Mesothelial cell of epicardium (in vitro differentiated cells): ENCODE measurements at places on chromosomes 5 and 9. TPM values are rescaled to one million over a fixed set of nuclear protein-coding genes. Genes with fewer than 3 reads are reported as not detected.

GRCh38 chr9:104795082-104795481 is 31.2 kb downstream of the NIPSNAP3B start:
- DNase-seq: no peak

Gene ELOVL7
- 8.6 to 9.4 TPM (median 9.2 TPM) in 3 replicates for total RNA-seq

DNA sequence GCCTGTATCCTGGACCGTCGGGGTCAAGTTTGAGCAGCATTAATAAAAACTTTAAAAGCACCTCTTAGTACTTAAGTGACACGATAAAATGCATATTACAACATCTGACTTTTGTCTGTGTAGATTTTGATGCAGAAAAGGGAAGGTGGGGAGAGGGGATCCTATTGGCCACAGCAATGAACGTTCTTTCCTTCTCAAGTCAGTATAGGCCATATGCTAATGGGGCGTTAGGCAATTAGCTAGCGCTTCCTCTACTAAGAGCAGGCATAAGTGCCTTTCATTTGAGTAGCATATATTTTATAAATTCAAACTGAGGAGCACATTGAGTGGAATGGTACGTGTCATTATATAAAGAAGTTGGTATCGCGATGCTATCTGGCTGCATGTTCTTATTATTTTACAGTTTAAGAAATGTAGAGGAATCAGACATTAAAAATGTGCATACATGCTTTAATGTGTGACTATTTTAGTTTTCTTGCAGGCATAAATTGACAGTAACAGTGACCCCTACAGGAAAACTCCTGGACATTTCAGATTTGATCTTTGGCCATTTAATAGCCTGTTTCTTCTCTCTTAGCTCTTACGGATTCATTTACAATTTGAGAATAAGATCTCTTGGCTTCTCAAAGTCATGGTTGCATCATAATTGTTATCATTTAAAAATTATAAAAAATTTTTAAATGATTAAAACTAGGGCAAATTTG is 1.1 kb upstream of the GNA14 start:
- DNase-seq: no peak

GRCh38 chr9:100554935-100555401 is 22.9 kb upstream of the CAVIN4 start:
- no peak for DNase-seq

Gene SPATA31E1
- total RNA-seq: 0.09 TPM in 1 of 3 replicates, not detected in the others

DNA sequence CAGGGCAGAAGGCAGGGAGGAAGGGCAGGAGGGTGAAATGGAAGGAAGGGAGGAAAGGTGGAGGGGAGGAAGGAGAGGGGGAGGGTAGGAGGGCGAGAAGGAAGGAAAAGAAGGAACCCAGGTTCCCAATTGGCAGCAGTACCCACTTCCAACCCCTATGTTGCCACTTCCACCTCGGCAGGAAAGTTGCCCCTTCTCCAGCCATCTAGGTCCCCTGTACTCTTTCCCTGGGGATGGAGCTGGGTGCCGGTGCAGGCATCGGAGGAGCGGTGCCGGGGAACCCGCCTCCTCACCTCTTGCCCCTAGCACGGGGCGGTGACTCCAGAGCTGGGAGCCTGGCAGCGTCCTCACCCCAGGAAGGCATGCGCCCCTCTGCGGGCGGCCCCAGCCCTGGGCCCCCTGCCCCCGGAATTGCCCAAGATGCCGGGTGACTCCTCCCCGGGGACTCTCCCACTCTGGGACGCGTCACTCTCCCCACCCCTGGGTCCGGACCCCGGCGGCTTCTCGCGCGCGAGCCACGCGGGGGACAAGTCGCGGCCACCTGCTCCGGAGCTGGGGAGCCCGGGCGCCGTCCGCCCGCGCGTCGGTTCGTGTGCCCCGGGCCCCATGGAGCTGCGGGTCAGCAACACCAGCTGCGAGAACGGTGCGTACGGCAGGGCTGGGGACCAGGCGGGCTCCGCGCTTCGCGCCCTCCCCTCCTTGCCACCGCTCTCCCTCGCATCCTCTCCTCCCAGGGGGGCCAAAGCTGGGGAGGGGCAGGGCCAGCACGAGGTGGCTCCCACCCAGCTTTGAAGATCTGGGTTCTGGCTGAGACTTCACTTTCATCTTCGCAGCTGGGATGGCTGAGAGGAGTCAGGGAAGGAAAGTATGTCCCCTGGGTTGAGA is at the start of gene NIPAL4:
Gene NIPAL4 (plus strand): TSS at position 499 of the 885 bp plus-strand sequence. CDS start 108 bp downstream, at position 607.
- no peak for DNase-seq

- DNase-seq: no peak
Measured at GRCh38 chr5:17022296-17022695, 86.2 kb upstream of the MYO10 start.

Gene IFNK
- not detected in 3 replicates for total RNA-seq

DNA sequence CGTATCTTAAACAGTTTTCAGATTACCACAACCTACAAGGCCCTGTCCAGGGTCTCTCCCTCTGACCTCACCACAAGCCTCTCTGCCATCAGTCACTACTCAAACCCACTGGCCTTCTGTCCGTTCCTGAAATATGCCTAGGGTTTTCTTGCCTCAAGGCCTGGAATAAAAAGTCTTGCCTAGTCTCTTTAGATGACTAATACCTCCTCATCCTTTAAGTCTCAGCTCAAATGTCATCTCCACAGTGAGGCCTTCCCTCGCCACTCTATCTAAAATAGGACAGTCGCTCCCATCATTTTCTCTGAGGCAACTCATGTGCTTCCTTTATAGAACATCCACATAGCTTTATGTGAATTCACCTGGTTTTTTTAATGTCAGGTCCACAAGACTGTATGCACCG is 5.2 kb downstream of the DENND1A start:
- DNase-seq: no peak

Gene FOXD4L5
- total RNA-seq: 0.16 to 0.29 TPM (median 0.22 TPM) in 3 replicates

GRCh38 chr9:72873456-72873855 is 79.4 kb downstream of the ALDH1A1 start:
- no peak for DNase-seq

DNA sequence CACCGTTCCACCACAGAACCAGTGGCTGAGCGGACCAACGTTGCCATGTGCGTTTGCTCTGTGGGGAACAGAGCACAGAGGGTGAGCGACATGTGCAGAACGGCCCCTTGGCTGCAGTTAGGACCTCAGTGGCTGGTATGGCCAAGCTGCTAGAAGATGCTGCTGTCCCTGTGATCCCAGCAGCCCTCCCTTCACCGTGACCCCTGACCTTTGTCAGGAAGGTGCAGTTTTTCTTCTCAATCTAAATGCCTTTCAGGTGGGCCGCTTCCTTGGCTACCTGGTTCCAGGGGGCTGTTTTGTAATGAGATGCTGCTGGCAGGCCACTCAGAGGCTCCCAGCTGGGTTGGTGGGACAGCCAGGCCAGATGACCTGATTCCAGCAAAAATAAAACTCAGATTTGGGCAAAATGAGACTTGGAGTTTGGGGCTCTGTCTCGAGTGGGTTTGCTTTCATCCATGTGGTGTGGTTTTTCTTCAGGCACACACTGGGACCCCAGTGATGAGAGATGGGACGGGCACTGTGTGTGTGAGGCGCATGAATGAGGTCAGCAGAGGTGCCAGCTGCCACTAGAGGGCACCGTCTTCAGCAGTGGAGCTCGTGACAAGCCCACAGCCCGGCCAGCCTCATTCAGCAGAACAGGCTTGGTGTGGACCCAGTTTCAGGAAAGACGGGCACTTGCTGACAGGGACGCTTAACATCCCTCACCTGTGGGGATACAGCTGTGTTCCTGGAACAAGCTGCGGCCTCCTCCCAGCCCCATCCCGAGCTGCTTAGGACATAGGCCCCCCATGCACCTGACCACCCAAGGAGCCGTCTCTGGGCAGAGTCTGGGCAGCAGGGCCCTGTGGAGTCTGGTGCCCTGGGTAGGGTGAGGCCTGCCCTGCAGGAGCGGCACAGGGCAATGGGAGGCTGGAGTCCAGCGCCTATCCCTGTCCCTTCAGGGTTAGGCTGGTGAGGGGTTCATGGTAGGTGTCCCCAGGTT is 4.1 kb downstream of the MRPS2 start:
- no peak for DNase-seq

DNA sequence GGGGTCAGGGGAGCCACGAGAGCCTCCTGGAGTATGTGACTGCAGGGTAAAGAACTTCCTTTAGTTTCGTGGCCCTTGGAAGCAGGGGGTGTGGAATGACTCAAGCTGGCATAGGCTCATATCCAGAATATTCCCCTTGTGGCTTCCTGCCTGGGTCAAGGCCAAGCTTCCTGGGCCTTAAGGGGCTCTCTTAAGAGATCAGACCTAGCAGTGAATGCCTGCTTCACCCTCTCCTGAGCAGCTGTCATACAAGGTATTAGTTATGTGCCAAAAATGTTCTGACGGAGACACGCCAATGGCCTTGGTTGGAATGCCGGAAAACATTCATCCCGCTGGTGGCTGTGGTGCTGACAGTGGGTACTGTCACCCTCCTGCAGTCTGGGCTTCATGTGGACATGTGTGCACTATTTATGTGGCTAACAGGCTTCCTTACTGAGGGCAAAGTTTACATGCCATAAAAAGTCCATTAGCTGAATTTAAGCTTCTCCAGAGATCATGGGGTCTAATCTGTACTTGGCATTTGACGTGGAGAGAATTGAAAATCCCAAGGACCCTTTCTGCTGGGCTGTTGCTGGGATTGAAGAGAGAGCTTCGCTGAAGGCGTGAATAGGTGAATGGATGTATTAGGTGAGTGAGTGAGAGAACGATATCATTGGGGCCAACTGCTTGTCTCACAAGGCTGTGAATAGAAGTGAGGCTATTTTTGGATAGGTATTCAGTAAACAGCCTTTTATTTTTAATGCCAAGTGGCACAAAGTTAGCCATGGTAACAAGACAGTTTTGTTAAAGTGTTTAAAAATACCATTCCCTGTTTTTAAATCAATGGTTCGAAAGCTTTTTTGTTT is 156.8 kb downstream of the MACROH2A1 start:
- DNase-seq: no peak

GRCh38 chr5:98780390-98780789 is 6.9 kb downstream of the RGMB start:
- DNase-seq: no peak

DNA sequence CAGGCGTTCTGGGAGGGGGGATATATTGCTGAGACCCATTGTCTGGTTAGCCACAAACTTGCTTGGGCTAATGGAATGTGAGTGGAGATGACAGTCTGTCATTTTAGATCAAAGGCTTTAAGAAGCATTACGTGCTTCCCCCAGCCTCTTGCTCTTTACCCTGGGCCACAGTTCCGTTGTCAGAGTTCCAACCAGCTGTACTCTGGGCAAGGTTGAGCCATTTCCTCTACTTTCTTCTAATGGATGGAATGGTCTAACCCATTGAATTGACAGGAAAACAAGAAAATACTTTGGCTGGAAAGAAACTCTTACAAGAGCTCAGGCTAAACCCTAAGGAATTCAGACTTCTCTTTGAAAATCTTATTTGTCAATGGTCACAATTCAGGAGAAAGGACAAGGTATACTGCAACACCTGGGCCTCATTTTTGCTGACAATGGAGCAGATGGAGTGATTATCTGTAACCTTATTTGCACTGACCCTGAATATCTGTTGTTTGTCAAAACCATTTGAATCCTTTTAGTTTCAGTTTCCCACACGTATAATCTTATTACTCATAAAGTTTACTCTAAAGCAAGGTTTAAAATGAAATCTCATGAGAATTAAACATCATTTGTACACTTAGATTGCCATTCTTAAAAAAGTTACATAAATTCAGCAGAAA is 231.4 kb downstream of the PDE4D start:
- no peak for DNase-seq

DNA sequence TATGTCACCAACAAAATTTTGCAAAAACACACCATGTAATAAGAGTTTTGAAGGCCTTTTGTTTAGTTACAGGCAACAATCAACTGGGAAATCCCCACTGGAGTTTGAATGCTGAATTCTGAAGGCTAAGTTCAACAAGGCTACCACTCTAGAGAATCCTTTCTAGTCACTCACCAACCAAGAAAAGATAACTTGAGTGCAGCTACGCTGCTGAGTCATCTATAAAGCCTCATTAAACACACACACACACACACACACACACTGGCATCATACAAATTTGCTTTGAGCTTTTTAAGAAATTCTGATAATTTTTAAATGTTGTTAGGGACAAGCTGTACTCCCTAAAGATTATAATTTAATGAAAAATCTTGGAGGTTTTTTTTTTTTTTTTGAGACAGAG is 219.6 kb downstream of the DENND1A start:
- DNase-seq: no peak

DNA sequence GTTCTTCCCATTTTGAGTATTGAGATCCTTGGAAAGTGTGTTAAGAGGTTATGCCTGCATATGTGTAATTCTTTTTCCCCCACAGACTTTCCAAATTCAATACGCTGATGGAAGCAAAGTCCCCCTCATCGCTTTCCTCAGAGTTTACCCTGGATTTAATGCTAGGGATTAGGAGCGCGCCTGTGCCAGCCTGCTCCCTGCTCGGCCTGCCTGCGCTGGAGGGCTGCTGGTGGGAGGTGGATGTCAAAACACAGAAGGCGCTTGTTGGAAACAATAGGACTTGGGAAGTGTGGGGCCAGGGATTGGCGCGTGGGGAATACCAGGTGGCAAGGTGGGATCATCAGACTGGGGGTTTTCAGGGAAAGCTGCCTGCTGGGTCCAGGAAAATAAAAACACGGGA is 39.8 kb upstream of the PTCH1 start:
- DNase-seq: no peak

DNA sequence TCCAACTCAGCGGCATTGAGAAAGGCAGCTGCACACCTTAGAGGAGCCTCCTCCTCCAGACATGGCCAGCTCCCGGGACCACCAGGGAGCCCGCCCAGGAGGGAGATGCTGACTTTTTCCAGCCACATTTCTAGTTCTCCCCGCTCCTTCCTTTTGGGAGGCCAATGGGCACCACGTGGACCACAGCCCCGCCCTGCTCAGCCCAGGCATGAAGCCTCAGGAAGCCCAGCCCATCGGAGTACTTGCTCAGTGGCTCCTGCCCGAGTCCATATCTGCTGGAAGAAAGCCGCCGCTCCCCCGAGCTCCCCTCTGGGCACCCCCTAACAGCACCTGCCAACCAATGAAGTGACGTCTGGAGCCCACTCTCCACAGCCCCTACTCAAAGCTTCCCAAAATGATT is 52.4 kb downstream of the SMIM23 start:
- no peak for DNase-seq

DNA sequence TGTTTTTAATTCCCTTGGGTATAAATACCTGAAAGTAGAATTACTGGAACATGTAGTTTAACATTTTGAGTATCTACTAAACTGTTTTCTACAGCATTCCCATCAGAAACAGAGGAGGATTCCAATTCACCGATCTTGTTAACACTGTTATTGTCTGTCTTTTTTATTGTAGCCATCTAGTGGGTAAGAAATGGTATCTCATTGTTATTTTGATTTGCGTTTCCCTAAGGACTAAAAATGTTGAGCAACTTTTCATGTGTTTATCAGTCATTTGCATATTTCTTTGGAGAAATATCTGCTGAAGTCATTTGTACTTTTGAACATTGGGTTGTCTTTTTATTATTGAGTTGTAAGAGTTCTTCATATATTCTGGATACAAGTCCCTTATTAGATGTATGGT is 135.2 kb upstream of the NFIL3 start:
- no peak for DNase-seq

DNA sequence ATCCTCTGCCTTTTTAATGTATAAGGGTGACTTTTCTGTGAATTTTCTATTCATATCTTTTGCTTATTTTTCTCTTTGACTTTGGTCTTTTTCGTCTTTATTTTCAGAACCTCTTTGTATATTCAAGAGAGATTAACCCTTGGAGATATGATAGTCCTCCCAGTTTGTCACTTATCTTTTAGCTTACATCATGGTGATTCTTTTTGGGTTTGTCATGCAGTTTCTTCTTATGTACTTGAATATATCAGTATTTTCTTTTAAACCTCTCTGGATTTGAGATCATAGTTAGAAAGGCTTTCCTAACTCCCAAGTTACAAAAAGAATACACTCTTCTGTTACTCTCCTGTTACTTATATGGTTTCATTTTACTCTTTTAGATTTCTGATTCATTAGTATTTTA is 27.5 kb upstream of the GPR21 start:
- DNase-seq: no peak

Gene SLC6A18
- total RNA-seq: not detected in 3 replicates

Gene IL5
- total RNA-seq: not detected in 3 replicates
